ENCODE measurements at places on chromosomes 4 and X. TPM values are rescaled to one million over a fixed set of nuclear protein-coding genes. Genes with fewer than 3 reads are reported as not detected.

Gene PAGE5
- not detected for total RNA-seq

Gene NAA11
- not detected for total RNA-seq

Gene FAT1
- 9.1 TPM for total RNA-seq

Gene KIAA1210
- total RNA-seq, result not detected

Gene LONRF3
- 2.3 TPM for total RNA-seq

Gene ALAS2
- not detected for total RNA-seq

Gene RASGEF1B
- 0.44 TPM for total RNA-seq

Gene PLP1
- not detected for total RNA-seq

Gene MSANTD1
- total RNA-seq, result 0.82 TPM

Gene PNMA6A
- total RNA-seq, result 0.94 TPM

Gene PABPC1L2A
- total RNA-seq, result not detected

Gene LRP2BP
- total RNA-seq, result 0.94 TPM

Gene TAF1
- 64.4 TPM for total RNA-seq

All from bladder microvascular endothelial cell (primary cell).